ENCODE measurements at places on chromosomes 11 and 22.

- DNase-seq: no peak
These were observed 75.3 kb downstream of the PDE2A start for GRCh38 chr11:72598906-72599305.

GRCh38 chr22:43561415-43562178, 149.8 kb downstream of the MPPED1 start:
- no peak for DNase-seq

DNA sequence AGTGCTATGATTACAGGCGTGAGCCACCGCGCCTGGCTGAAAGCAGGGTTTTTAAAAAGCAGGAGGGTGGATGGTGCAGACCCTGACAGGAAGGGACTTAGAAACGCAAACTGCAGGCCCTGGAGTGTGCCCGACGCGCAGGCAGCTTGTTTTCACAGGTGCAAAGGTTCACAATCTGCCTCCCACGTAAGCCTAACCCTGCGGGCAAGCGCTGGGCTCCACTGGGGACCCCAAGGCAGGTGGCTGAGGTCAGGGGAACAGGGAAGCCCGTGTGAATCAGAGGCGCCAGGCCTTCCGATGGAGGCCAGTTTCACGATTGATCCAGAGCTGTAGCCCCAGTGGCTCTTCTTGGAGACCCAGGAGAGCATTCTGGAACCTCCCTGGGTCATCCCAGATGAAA, 256.3 kb downstream of the BRD1 start:
- DNase-seq: no peak

GRCh38 chr11:111633248-111633647, 31.0 kb downstream of the SIK2 start:
- no peak for DNase-seq

All from activated CD4-positive, alpha-beta T cell treated with anti-CD3 and anti-CD28 coated beads, Interleukin-2, amount 50 U/mL, for 4 hours (primary cell).